Cerebellum (tissue), 4 donors: ENCODE measurements at places on chromosomes 5 and 9.

GRCh38 chr5:28374492-28374967 is 1336.1 kb upstream of the CDH9 start:
- no peak for DNase-seq

- no peak for DNase-seq
These were observed 138.2 kb downstream of the FGF1 start for GRCh38 chr5:142547445-142548380.

DNA sequence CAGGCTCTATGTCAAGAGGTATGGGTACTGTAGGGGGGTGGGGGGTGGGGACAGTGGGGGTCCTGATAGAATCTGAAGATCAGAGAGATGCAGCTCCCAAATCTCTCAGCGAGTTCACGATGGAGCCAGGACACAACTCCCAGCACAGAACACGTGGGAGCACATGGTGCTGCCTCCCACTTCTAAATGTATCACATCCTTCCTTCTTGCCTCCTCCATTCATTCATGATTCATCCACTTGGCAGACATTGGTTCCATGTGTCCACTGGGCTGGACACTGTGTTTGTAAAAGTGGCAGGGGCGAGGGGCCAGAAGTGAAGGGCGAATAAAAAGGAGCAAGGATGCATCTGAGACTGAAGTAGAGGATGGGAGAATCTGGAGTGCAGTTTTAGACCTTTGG is 33.9 kb downstream of the SH3TC2 start:
- DNase-seq: no peak

- no peak for DNase-seq
These were observed 95.6 kb downstream of the NDFIP1 start for GRCh38 chr5:142204219-142204618.

DNA sequence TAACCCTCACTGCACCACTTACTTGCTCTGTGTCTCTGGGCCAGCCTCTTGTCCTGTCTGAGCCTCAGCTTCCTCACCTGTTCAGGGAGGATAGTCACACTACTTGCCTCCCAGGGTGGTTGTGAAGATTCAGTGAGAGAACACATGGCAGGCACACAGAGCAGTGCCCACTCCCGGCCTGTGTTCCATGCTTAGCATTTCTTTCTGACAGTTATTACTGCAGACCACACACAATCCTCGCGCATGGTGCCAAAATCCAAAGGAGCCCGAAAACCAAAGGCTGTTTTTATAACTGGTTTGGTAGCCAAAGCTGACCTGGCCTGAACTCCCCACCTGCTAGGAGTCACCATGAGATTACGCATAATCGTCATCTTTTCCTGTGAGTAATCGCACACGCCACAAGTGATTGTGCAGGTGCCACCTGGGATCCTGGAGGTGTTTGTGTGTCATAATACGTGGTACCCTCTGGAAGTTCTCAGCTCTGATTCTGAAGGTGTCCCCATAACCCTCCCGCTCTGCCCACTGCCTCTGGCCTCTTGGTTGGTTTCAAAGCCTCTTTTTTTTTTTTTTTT is 84.6 kb upstream of the FBXW11 start:
- DNase-seq: no peak
